Activated CD4-positive, alpha-beta memory T cell treated with anti-CD3 and anti-CD28 coated beads for 36 hours (primary cell): ENCODE measurements at places on chromosomes 4 and X.
A peak's percentile ranks its signal among the peaks of the same experiment; 100 is the strongest.

GRCh38 chr4:141099326-141099725, 33.9 kb downstream of the RNF150 start:
- DNase-seq, result no peak

GRCh38 chr4:133157460-133158160, 8.5 kb downstream of the PCDH10 start:
- DNase-seq, result no peak

- no peak for DNase-seq
Observed at GRCh38 chr4:39655876-39656275, 17.2 kb upstream of the SMIM14 start.

DNA sequence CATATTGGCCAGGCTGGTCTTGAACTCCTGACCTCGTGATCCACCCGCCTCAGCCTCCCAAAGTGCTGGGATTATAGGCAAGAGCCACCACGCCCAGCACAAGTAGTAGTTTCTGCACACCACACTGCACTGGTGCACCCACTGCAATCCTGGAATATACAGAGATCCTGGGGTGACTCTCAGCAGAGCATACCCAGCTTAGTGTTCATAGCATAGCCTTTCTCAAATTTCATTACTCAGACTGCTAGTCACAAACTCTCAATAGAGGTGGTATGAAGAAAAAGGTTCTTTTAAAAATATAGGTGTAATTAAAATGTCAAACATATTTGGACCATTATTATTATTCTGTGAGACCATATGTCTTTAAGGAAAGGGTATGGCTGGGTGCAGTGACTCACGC, 6.2 kb upstream of the ARHGAP10 start:
- DNase-seq, result no peak

- peak; percentile 18 for DNase-seq
Observed at GRCh38 chrX:125203737-125204578, 115.7 kb upstream of the TEX13C start.

GRCh38 chr4:60605646-60606354, 594.3 kb upstream of the ADGRL3 start:
- no peak for DNase-seq

DNA sequence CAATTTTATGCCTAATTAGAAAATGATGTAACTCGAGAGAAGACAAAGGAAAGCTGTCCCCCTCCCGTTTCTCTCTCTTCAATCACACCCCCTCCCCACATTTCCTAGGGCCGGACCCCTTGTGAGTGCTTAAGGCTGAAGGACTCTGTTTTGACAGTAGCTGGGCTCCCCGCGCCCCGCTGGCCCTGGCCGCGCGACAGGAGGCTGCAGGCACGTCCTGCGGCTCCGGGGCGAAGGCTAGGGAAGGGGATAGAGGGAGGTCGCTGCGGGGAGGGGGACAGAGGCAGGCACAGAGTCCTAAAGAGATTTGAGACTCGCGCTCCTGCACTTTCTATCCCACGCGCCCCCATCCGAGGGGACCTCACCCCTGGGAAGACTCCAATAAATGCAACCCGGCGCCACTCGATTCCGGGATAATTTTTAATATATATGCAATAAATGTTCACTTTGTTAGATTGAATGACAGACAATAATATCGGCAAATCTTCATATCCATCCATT, 56.2 kb upstream of the TMEM33 start:
- DNase-seq, result no peak

DNA sequence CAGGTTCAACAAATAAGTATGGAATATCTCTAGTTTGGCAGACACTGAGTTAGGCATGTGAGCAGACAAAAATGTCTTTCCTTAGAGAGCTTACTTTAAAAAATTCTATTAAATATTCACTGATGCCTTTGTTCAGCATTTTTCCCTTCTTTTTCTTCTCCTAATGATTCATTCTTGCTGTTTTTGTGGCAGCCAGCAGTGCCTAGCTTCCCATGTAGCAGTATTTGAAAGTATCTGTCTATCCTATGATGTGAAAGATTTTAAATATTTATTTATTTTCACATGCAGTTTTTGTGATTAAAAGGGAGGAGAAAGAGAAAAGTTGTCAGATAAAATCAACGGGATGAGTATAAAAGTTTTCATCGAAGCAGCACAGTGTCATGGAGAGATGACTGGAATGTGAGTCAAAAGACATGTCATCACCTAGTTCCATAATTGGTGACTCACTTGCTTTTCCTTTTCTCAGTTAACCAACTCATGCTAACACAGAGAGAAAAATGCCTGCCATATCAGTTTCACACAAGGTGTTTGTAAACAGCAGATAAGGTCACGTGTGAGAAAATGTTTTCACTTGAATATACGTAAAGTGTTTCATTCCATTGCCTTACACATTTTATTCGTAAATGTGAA, 69.8 kb downstream of the BMPR1B start:
- no peak for DNase-seq

DNA sequence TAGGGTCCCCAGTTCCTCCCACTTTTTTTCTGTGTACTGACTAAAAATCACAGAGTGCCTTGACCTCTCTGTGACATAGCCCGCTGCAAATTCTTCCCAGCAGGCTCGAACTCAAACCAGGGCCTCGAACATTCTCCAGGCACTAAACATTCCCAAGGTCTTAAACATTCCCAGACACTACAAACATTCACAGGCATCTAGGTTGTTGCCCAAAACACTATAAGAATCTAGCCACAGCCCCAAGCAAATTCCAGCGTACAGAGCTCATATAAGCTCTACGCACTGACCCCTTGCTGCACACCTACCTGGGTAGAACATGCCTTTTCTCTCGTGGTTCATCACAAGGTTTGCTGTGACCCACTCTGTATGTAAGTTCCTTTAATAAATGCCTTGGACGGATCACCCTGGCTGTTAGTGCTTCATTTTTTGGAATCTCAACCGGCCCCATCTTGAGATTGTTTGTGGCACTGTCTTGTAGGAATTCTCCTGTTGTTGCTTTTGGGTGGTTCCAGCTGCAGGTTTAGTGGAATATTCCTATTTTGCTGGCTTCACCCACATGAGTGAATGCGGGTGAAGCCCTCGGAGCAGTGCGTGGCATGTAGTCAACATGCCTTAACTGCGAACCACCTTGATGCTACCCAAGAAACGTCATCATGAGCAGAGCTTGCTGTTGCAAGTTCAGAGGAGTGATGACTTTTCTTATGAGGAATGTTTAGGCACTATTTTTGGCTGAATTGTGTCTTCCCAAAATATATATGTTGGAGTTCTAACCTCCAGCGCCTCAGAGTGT, 230.0 kb downstream of the HS3ST1 start:
- DNase-seq, result no peak

DNA sequence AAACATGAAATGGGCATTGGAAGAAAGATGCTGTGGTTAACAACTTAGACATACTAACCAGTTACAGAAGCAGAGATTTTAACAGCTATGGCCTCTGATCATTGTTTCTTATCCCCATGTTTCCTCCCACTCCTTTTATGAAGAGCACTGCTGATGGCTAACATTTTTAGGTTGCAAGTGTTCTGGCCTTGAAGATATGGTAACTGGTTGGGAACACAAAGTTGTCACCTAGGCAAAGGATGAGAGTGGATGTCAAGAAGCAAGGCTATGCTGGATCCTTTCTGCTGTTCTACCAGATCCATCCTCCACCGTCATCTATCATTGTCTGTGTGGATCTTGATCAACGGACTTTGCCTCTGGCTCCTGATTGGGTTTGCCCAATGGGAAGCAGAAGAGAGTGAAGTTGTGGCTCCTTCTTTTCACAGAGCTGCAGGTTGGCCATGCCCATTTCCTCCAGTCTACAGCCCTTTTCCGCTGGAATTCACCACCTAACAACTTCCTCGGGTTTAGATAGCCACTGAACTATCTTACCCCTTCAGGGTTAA, 48.9 kb upstream of the SPP1 start:
- no peak for DNase-seq

- no peak for DNase-seq
Observed at GRCh38 chr4:74967324-74967723, 34.4 kb downstream of the PARM1 start.

DNA sequence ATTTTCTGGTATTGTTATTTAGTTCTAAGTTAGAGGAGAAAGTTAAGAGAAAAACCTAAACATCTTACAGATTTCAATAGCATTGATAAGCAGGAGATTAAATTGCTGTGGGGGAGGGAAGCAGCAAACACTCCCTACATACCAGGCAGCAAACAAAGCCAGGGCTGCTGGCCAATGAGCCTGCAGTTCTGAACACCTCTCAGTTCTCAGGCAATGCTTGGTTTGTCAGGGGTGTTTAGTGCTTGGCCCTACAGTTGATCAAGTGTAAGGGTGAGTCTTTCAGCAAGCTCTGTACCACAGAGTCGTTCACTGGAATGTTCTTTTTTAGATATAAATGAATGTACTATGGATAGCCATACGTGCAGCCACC, 38.6 kb downstream of the EGFL6 start:
- no peak for DNase-seq

- no peak for DNase-seq
Observed at GRCh38 chrX:70129816-70130215, 3.4 kb upstream of the IGBP1 start.

DNA sequence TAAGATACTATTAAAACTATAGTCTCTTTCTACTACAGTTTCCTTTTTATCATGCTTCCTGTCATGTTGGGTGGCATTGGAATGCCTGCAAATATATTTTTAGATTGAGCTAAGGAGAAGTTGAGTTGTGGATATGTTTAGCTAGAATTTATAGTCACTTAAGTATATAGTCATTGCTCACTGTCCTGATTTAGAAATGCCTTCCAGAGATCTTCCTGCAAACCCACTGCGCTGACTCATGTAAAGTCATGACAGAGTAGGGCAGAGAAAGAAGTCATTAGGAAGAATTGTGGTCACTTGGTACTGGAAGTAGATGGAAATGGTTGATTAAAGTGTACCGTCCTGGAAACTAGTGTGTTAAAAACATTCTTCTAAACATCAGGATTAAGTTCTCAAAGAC, 490.3 kb upstream of the PABPC4L start:
- DNase-seq, result no peak

- DNase-seq, result no peak
Observed at GRCh38 chr4:171814545-171814944, 1.3 kb downstream of the GALNTL6 start.

- peak; percentile 26 for DNase-seq
Observed at GRCh38 chrX:139204898-139205667, 325.5 kb upstream of the F9 start.

DNA sequence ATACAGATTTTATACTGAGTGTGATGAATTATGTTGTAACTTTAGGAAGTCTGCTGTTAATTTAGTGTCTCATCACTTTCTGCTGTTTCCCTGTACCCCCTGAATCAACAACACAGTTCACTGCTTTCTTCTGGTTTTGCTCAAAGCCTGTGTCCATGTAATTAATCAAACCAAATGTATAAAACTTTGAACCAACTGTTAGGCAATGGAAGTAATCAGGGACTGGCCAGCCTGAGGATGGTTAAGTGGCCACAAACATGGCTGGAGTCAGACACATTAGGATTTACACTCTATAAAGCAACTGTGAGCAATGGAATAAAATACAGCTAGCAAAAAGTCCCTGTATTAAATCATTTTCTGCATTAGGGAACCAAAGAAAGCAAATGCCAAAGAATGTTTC, 42.6 kb downstream of the CXCL1 start:
- DNase-seq, result no peak

- DNase-seq, result no peak
Observed at GRCh38 chr4:151292038-151292437, 15.1 kb downstream of the PRSS48 start.

GRCh38 chr4:117096886-117097285, 11.5 kb upstream of the TRAM1L1 start:
- no peak for DNase-seq

DNA sequence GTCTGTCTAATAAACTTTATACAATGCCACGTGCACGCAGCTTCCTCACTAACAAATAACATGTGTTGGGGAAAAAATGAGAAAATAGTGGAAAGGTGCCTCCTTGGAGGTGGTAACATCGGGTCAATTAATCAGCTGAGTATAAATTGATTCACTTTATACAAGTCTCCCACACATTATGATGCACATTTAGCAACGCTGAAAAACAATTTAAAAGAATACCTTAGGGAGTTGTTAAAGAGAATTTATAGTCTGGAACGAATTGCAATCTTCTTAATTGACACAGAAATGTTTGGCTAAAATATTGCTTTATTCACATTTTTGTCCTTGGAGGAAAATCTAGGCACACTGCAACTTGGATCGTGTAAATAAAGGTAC, 84.2 kb downstream of the HPRT1 start:
- no peak for DNase-seq

GRCh38 chrX:22686138-22686541, 313.6 kb upstream of the DDX53 start:
- no peak for DNase-seq

- DNase-seq, result no peak
Observed at GRCh38 chr4:181193131-181193930, 1049.9 kb upstream of the TENM3 start.

GRCh38 chrX:115940348-115940747, 230.2 kb upstream of the AGTR2 start:
- no peak for DNase-seq

DNA sequence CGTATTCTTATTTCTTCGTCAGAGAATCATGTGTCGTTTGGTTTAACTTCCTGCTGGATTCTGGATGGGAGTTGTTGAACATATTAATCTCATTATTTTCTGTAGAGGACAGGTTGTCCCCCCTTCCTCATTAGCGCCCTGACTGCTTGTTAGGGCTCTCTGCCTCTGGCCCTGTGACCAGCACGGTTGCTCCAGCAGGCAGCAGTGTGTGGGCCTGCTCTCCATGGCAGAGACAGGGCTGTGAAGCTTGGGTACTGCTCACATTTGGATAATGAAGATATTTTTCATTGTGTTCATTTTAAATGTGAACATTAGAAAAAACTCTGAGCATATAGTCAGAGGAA, 102.7 kb downstream of the KLHL8 start:
- DNase-seq, result no peak

- DNase-seq, result no peak
Observed at GRCh38 chrX:2261831-2262667, 238.7 kb downstream of the DHRSX start.

DNA sequence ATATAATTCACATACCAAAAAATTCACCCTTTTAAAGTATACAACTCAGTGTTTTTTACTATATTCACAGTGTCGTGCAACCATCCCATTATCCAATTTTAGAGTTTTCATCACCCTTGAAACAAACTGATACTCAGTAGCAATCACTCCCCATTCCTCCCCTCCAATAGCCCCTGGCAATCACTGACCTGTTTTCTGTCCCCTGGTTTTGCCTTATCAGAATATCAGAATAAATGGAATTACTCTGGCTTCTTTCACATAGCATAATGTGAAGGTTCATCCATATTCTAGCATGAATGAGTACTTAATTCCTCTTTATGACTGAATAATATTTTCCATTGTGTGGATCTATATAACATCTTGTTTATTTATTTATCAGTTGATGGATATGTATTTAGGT, 153.2 kb downstream of the AASDH start:
- no peak for DNase-seq

- no peak for DNase-seq
Observed at GRCh38 chr4:108991551-108992328, 228.9 kb upstream of the ETNPPL start.

DNA sequence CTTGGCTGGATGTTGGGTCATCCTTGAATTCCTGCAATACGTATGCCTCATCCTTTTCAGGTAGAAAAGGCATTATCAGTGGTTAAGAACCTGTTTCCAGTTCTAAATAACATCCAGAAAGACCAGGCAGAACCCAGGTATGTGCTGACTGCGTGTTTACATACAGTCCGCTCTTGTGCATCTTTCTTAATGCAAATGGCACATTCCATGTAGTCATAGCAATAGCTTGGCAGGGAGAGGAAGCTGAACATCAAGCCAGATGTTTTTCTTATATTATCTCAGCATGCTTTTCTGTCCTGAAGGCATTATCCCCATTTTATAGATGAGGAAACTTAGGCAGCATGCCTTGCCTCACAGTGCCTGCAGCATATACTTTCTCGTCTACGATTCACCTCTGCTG, 2.1 kb downstream of the DCLK2 start:
- no peak for DNase-seq

GRCh38 chr4:46549125-46549524, 159.2 kb upstream of the GABRA2 start:
- DNase-seq, result no peak
